NCI-H460 (cell line): ENCODE measurements at places on chromosomes 7 and 10.

DNA sequence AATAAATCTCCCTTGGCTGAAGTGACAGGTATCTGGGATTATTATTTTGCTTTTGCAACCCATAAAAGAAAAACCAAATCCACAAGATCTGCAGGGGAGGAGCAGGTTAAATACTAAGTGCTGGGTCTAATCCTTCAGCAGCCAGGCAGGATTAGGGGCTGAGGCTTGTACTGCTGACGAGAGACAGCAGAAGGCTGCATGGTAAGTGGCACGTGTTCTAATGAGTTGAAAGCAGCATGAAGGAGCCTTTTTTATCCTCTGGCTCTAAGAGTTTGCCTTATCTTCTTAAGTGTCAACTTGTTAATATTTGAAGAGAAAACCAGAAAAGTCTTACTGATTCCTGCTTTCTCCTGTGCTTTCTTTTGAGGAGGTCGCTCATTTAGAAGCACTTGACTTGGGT lies 50.0 kb downstream of the LYZL2 start:
- no peak for DNase-seq

GRCh38 chr7:138196971-138197896 lies 121.0 kb downstream of the AKR1D1 start:
- no peak for DNase-seq

GRCh38 chr10:74704629-74705357 lies 121.6 kb upstream of the KAT6B start:
- no peak for DNase-seq

DNA sequence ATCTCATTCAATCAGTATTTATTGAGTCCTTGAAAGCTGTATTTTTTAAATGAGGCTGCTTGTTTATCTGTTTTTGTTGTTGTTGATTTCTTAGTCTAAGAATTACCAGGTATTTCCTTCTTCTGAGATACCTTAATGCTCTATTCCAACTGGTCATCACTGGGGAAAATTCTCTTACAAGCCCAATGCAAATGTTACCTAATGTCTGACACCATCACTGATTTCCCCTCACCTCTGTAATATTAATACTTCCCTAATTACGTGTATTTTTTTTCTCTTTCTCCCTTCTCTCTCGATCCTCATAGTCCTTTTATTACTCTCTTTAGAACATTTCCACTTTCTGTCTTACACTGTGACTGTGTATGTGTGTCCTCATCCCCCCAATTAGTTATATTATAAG lies 13.9 kb downstream of the HDAC9 start:
- DNase-seq, result no peak

DNA sequence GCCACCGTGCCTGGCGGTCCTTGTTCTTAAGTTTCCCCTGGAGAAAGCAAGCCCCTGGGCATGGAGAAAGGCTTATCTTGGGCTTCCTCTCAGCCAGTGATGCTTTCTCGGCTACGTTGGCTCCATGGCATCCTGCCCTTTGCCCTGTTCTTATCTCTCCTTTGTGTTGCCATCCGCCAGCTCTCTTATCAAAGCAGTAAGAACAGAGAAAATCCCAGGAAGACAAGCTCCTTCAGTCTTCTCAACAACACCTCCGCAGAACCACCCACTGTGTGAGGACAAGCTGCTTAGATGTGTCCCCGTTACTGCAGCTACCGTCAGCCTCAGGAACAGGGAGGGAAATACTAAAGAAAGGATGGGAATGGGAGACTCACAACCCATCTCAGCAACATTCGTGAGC lies 3.3 kb downstream of the PLEKHS1 start:
- DNase-seq, result no peak

DNA sequence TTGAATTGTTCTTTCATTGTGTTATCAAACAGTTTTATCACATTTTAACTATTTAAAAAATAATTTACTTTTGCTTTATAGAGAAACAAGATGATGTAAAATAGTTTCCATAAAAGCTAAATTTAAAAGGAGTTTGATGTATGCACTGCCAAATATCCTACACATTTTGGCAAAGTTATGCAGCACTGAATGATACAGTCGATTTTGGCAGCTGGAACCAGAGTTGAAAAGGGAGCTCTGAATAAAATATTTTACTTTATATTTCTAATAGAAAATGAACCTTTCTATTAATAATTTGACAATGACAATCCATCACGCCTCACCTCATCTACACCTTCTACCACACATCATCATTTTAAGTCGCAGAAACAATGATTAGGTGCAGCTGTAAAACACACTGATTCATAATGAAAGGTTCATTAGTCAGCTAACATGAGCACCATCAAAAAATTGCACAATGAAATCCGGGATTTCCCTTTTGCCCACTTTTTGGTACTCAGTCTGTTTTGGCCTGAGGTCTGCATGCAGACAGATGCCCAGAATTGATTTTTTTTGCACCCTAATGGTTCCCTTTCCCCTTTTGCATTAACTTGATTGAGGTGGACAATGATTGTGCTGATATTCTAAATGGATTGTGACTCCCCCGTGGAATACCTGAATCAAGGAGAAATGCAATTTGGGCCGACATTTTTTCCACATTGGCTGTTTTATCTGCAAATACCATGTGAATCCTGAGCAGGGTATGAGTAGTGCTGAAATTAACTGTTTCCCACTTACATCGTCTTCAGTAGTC lies 105.8 kb downstream of the THSD7A start:
- no peak for DNase-seq

GRCh38 chr7:47751043-47751442 lies 169.1 kb upstream of the TNS3 start:
- DNase-seq, result no peak

- DNase-seq, result no peak
Measured at GRCh38 chr7:155166108-155166507, 96.0 kb downstream of the HTR5A start.

DNA sequence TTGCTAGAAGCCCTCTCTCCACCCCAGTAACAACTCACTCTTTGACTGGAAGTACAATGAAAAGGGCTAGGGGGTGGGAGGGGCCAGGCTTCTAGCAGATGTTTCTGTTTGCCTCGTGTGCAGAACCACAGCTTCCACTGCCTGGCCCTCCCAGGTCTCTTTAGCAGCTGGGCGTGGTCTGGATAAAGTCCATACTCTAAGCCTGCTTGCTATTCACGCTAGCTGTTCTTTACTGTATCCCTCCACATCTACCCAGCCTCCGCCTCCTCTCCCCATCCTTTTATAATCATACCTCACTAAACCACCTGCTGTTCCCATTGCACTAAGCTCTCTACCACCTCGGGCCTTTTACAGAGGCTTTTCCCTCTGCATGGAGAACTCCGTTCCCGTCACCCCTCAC lies 288.8 kb downstream of the CAMK1D start:
- no peak for DNase-seq

- no peak for DNase-seq
Measured at GRCh38 chr10:129770286-129770685, 193.8 kb downstream of the EBF3 start.

GRCh38 chr7:34208878-34209621 lies 303.7 kb downstream of the BMPER start:
- DNase-seq, result no peak

DNA sequence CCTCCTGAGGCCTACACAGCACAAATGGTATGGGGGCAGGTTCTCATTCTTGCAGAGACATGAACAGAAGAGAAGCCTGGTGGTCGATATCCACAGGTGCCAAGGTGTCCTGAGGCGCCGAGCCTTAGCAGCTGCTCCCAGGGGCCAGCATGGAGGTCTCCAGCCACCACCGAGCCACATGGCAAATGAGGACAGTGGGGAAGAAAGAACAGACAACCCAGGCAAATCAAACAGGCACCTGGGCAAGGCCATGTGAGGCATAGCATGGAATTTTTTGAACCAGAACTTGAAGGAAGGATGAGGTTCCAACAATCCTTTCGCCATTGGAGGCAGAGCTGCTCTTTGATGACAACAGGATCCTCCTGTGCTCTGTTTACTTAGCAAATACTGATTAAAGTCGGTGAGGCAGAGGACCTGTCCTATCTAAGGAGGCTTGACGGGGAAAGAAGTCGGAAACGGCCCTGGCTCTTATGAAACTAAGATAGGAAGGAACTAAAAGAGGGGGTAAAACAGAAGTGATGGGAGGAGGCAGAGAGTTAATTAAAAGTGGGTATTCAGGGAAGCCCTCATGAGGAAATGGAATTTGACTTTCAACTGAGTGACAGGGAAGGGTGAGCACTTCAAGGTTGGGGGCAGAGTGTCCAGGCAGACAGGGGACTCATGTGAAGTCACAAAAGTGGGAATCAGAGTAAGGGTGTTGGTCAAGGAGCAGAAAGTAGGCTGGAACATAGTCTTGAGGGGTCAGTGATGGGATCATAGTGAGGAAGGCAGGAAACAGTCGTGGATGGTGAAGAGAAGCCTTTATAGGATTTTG lies 8.6 kb upstream of the CALML3 start:
- DNase-seq, result no peak

- DNase-seq, result no peak
Measured at GRCh38 chr7:128874140-128875031, 11.7 kb downstream of the ATP6V1F start.

- DNase-seq, result no peak
Measured at GRCh38 chr10:65620404-65621048, 1305.3 kb upstream of the LRRTM3 start.

DNA sequence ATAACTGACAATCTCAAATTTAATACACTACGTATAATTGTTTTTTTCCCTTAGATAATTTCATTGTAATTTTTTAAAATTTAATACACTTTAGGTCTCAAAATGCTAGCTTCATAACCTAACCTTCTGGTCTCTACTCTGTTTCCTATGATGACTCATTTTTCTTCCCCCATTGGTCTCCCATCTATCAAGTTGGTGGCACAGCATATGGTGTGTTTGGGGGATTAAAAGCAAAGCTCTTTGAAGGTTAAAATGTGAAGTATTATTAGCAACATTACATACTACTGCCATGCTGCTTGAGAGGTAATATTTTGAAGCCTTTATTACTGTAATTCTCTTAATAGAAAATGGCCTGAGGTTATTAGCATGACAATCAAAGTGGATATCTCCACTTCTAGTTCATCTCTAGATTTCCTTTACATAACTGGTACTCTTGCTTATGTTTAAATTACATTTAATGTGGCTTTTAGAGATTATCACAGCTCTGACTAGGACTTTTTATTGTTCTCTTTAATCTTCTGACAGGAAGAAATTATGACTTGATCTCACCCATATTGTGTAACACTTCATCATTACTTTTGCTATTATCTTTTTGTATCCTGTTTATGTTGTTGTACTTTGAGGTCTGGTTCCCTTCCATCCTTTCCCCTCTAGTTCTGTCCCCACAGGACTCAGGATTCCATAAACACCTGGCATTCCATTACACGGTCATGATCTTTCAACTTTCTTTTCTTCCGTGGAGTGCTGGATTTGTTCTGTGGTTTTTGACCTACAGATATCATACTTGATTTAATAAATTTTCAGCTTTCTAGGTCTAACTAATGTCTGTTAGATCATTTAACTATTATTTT lies 185.1 kb downstream of the SEMA3D start:
- DNase-seq, result no peak

- peak; percentile 89 for DNase-seq
Measured at GRCh38 chr7:3922175-3922635, 621.2 kb downstream of the SDK1 start.

GRCh38 chr7:114940220-114940619 lies 18.3 kb downstream of the MDFIC start:
- DNase-seq, result no peak

DNA sequence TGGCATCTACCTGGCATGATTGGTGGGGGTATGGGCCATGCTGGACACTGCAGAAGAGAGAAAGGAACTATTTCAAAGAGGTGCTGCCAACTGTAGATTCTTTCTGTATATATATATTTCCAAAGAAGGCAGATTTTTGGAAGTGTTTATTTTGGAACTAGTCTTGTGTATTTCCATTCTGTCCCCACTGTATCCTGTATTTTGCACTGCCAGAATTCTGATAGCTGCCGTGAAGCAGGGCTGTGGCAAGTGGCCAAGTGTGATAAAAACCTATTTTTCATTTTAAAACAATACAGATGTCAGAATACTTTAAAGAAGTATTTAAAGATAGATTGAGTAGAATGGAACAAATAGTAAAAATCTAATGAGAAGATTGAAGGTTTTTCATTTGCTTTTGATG lies 17.1 kb downstream of the MCU start:
- DNase-seq, result no peak

DNA sequence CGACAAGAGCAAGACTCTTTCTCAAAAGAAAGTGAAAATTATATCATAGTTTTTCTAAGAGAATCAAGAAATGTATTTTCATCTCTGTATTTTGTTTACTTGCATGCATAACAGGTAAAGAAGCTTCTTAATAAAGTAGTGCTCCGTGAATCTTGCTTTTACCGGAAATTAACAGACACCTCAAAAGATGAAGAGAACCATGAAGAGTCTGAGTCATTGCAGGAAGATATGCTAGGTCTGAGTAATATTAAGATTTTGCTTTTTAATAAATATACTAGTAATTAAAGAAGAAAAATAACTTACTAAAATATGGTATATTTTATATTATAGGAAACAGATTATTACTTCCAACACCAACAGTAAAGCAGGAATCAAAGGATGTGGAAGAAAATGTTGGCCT lies 39.5 kb upstream of the STOX1 start:
- DNase-seq, result no peak

GRCh38 chr10:36817898-36818297 lies 307.5 kb upstream of the ANKRD30A start:
- DNase-seq, result no peak

- no peak for DNase-seq
Measured at GRCh38 chr7:30887464-30887872, 24.2 kb upstream of the AQP1 start.

GRCh38 chr7:4066206-4066605 lies 615.9 kb upstream of the FOXK1 start:
- DNase-seq, result no peak

DNA sequence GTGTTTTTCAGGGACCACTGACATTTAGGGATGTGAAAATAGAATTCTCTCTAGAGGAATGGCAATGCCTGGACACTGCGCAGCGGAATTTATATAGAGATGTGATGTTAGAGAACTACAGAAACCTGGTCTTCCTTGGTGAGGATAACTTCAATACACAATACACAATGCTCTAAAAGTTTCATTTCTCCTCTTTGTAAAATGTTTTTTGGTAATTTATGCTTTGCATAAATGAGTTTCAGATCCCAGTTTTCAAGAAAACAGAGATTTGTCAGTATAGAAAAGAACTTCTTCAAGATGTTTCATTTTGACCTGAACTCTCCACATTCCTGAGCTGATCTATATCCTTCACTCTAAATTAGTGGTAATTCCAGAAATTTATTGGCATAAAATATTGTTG lies 14.2 kb downstream of the ZNF92 start:
- DNase-seq, result no peak
